Foreskin keratinocyte (primary cell): ENCODE measurements at places on chromosomes 2 and 18.

GRCh38 chr2:68225119-68225632 is 27.2 kb downstream of the PPP3R1 start:
- no peak for DNase-seq

DNA sequence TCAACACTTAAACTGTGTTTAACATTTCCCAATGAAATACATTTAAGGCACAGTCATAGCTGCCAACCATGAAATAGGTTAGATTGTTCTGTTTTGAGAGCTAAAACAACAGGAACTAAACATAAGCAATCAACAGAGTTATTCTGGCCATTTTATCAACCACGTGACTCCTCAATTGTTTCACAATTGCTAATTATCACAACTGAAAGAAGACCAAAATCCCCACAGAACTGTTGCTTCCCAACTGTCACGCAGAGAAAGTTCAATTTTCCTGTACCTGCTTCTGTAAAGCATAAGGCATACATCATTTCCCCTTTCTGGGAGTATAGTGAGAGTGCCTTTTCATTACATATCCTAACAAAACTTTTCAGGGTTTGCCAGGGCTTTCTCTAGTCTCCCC is 248.6 kb downstream of the EPHA4 start:
- no peak for DNase-seq

DNA sequence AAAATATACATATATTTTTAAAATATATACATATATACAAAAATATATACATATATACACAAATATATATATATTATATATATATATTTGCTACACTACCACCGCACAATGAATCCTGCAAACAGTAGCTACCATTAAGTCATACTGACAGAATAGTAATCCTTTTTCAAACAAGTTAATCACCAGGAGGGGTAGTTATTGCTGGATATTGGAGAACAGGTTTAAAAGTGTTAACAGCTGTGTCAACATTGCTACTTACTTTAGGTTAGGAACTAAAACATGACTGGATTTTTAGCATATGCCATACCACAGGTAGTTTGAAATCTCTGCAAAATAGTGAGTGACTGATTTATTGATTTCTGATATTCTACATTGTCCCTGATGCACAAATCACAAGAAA is 529.1 kb upstream of the CDH7 start:
- DNase-seq, result no peak

GRCh38 chr2:31230751-31231150 is 3.2 kb upstream of the EHD3 start:
- no peak for DNase-seq

GRCh38 chr2:28510184-28510583 is 14.3 kb downstream of the PLB1 start:
- DNase-seq, result no peak

DNA sequence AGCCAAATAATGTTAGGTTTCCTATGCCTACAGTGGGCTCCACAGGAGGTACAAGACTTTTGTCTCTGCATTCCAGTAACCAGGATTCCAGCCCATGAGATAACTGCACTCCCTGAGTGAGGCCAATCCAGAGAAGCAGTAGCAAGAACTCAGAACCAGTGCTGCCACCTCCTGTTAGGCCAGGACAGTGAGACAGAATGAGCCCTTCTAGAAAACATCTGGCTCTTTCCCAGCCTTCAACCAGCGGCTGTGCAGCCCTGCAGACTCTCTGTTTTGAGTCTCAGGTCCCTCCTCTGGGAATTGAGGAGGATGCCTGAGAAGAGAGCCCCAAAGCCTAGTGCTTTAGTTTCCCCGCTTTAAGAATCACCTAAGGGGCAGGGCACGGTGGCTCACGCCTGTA is 44.2 kb downstream of the ARID5A start:
- peak; percentile 20 for DNase-seq

DNA sequence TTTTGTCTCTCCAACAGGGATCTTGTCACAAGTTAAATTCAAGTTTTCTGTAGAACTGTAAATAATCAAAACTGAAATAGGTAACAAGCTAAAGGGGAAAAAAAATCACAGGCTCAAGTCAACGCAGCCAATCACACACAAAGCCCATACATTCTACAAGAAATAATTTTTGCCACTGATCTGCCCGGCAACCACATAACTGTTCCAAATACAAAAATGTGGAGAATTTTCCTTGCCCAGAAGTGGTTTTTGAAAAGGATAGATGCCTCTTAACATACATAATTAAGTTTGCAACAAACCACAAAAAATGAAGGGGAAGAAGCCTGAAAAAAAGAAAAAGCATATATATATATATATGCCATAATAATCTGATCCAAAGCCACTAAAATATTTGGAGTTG is 60.3 kb downstream of the FARSB start:
- no peak for DNase-seq

DNA sequence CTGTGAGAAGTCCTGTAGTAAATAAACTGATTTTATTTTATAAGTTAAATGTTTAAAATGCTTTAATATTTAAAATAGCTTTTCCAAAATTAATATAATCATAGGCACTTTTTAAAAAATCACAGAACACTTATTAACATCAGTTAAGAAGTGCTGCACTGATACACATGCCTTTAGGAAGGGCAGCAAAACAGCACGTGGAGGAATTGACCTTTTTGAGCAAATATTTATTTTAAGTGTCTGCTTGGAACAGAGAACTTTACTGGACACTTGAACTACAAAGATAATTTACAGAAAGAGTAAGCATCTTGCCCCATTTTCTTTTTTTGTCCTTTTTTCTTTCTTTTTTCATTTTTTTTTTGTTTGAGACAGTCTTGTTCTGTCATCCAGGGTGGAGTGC is 87.7 kb upstream of the NARS1 start:
- DNase-seq, result no peak

DNA sequence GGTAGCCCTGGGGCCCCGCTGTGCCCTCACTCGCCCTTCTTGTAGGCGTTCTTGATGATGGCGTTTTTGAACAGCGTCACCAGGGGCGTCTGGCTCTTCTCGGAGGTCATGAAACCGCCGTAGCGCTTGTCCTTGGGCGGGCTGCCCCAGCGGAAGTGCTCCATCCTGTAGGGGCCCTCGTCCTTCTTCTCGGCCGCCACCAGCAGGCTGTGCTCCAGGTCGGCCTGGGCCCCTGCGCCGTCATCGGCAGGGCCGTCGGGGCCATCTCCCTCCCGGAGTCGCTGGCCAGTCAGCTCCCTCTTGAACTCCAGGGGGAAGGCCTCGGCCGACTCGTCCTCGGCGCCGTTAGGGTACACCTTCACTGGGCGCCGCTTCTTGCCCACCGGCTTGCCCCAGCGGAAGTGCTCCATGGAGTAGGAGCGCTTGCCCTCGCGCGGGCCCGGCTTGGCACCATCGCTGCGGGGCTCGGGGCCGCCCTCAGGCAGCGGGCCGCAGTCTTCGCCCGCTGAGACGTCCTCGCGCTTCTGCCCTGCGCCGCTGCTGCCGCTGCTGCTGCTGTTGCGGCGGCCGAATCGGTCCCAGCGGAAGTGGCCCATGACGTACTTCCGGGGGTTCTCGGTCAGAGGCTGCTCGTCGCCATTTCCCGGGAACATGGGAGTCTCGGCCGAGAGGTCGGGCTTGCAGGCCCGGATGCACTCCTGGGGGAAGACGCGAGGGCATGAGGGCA is 7.2 kb downstream of the POMC start:
- no peak for DNase-seq

GRCh38 chr2:64015898-64016297 is 3.3 kb downstream of the VPS54 start:
- DNase-seq, result no peak

DNA sequence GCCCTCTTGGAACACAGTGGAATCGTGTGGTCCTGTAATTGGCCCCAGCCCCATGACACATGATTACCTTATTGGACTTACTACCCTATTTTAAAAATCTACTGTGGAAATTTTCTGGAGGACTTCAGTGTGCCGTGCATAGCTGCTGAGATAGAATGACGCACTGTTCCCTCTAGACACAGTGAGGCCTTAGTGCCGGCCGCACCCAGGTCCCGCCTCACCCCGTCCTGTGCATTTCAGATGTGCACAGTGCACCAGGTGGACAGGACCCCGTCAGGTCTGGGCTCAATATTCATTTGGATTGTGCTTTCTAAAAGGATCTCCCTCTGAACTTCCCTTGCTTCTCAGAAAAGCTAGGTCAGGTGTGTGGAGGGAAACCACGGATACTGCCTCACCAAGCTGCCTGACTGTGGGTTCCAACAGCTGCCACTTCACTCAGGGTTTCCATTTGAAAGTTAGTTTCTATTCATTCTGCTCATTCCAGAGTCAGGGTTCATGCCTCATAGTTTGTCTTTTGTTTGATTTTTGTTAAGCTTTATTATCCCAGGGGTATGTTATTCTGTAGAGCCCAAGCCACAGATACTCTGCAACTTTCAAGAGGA is 155.8 kb downstream of the PTGR3 start:
- DNase-seq, result no peak

- DNase-seq, result no peak
Measured at GRCh38 chr2:215542690-215543089, 106.8 kb upstream of the FN1 start.

- DNase-seq, result no peak
Measured at GRCh38 chr18:2997846-2998564, 14.9 kb downstream of the LPIN2 start.

- DNase-seq, result no peak
Measured at GRCh38 chr2:46377101-46377581, 79.9 kb downstream of the EPAS1 start.

- no peak for DNase-seq
Measured at GRCh38 chr18:13621886-13622619, 104.3 kb downstream of the FAM210A start.

- no peak for DNase-seq
Measured at GRCh38 chr2:85505551-85506238, 33.3 kb upstream of the MAT2A start.

GRCh38 chr2:131009713-131010475 is 83.4 kb downstream of the FAM168B start:
- no peak for DNase-seq

DNA sequence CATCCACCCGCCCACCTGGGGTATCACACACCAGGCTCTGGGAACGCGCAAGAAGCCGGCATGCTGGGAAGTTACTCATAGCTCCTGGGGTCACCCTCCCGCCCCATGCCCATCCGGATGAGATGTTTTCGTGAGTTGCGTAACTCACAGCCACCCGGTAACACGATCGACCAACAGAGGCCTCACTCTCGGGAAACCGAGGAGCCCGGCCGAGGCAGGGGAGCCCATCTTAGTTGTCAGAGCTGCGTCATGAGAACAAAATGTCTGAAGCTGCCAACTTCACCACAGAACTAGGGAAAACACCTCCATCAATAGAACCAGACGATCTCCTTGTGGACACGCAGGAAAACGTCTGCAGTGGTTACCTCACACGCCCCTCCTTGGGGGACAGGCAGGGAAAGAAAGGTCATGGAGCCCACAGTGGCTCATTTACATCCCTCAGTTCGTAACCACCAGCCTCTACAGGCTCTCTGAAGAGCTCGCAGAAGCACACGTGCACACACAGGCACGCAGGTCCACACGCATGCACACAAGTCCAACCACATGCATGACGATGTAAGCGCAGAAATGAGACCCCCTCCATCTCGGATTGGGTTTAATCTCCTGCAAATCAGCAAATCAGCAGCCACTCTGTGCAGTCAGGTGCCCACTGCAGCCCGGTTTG is 26.2 kb downstream of the ADI1 start:
- DNase-seq, result no peak

- DNase-seq, result no peak
Measured at GRCh38 chr2:74255660-74256213, 57.3 kb downstream of the MTHFD2 start.

DNA sequence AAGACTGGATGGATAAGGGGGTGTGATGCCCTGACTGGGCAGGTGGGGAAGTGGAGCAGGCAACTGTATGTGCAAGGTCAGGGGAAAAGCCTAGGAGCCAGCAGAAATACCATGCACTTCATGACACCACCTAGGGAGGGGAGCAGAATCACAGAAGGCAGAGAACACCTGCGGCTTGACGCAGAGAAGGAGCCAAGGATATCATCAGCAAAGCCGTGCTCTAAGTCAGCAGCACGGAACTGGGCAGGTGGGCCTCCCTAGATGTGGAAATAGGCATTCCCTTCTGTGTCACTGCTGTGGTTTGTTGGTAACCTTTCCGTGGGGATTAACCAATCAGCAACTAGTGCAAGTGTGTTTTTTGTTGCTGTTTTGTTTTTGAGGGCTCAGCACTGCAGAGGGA is 41.3 kb downstream of the HDLBP start:
- DNase-seq, result no peak

- no peak for DNase-seq
Measured at GRCh38 chr2:195413422-195413821, 243.6 kb upstream of the SLC39A10 start.

- DNase-seq, result no peak
Measured at GRCh38 chr2:33291278-33292013, 185.0 kb upstream of the RASGRP3 start.

GRCh38 chr2:138640921-138641676 is 139.1 kb downstream of the NXPH2 start:
- peak; percentile 60 for DNase-seq

DNA sequence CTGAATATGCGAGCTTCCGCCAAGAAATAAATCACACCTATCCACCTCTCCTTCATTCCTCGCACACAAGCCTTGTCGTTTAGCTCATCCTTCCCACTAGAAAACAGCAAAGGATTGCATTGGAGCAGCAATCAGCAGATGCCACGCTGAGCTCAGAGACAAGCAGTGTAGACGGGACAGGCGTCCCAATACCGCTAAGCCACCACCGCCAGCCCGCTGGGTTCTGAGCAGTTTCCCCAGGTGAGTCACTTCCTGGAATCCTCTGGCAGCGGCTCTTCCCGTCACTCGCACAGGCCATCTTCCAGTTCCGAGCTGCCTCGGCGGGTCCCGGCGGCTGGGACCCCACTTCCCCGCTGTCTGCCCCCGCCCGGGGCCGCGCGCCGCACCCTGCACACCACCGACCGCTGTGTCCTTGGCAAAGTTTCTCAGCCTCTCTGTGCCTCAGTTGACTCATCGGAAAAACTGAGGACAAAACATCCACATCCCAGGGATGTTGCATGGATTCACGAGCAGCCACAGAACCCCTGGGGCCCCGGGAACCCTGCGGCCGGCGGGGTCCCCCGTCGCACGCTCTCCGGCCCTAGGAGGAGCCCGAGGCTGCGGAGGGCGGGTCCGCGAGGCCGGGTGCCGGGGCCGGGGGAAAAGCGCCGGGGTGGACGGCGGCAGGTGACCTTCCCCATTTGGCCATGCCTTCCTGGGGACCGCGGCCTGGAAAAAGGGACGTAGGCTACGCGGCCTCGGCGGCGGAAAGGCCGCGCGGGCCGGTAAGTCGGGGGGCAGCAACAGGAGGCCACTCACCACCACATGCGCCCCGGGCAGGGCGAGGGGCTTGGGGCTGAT is 573 bp downstream of the KDSR start:
- DNase-seq, result peak; percentile 73

- DNase-seq, result no peak
Measured at GRCh38 chr2:129888461-129888860, 91.0 kb upstream of the RAB6C start.

- peak; percentile 82 for DNase-seq
Measured at GRCh38 chr2:190978389-190979053, 35.5 kb downstream of the STAT1 start.

GRCh38 chr2:31235504-31235902 is 1.6 kb downstream of the EHD3 start:
- peak; percentile 52 for DNase-seq

GRCh38 chr18:24002479-24002878 is 12.1 kb upstream of the TTC39C start:
- no peak for DNase-seq

- no peak for DNase-seq
Measured at GRCh38 chr2:126907671-126908070, 9.0 kb downstream of the TEX51 start.
